HTR-8/SVneo (cell line): ENCODE measurements at places on chromosomes 13 and 19.

GRCh38 chr13:29471551-29471950 lies 123.9 kb downstream of the SLC7A1 start:
- no peak for DNase-seq

- DNase-seq, result no peak
Measured at GRCh38 chr13:75995966-75996365, 359.8 kb downstream of the LMO7 start.

- DNase-seq, result no peak
Measured at GRCh38 chr19:51702103-51702824, 9.1 kb downstream of the SPACA6 start.

- no peak for DNase-seq
Measured at GRCh38 chr13:43157796-43158195, 134.4 kb downstream of the DNAJC15 start.

DNA sequence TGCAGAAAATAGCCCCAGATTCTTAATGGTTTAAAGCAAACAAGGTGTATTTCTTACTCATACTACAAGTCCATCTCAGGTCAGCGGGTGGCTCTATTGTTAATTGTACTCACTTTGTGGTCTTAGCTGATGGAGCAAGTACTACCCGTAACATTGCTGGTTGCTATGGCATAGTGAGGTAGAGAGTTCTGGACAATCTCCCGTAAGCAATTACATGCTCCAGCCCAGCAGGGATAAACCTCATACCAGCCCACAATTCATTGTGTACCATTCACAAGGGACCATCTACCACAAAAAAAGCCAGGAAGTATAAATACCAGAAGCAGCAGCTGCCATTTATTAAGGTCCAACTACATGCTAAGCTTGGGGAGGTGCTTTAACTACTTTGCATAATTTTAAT lies 167.1 kb downstream of the PCDH9 start:
- no peak for DNase-seq
